BE2C (cell line): ENCODE measurements at places on chromosomes 7 and 10.

- no peak for DNase-seq
These were observed 6.4 kb upstream of the RALA start for GRCh38 chr7:39617005-39617404.

GRCh38 chr10:51029172-51029641 is 45.1 kb upstream of the PRKG1 start:
- no peak for DNase-seq

DNA sequence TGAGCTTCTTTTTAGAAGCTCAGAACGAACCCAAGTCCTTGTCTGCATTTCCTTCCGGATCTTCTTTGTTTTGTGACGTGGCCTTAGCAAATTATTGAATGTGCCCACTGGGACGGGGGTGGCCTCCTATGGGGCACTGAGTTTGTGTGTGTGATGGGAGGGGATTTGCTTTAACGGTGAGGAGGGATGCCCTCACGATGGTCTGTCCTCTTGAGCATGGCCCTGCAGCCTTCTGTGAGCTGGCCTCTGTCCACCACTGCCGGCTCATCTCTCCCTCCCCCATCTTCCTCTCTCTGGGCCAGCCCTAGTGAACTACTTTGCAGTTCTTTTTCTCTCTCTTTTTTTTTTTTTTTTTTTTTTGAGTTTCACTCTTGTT is 62.9 kb upstream of the MKRN1 start:
- no peak for DNase-seq

DNA sequence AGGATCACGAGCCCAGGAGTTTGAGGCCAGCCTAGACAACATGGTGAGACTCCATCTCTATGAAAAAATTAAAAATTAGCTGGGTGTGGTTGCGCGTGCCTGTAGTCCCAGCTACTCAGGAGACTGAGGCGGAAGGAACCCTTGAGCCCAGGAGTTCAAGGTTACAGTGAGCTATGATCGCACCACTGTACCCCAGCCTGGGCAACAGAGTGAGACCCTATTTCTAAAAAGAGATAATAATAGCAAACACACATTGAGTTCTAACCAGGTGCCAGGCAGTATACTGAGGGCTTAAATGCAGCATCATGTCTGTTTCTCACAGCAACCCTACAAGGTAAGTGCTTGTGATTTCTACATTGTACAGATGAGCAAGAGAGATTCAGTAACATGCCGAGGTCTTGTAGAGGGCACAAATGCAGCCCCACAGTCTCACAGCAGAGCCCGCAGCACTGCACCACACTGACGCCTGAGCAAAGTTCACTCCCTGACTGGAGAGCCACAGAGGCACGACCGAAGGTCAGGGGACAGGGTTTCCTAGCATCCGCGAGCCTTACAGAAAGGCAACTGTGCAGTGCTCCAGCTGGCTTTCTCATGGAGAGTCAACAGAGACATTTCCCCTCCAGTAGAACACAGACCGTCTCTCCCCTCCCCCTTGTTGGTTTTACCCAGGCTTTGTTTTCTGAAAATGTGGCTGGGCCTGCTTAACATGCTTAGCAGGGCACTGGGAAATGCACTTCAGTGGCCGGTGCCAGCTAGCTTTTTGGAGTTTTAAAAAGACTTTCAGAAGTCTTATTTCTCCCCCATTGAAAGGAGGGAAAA is 36.5 kb downstream of the PDSS1 start:
- DNase-seq: no peak

GRCh38 chr7:124033095-124033806 is 384 bp upstream of the TMEM229A start:
- peak; percentile 70 for DNase-seq

DNA sequence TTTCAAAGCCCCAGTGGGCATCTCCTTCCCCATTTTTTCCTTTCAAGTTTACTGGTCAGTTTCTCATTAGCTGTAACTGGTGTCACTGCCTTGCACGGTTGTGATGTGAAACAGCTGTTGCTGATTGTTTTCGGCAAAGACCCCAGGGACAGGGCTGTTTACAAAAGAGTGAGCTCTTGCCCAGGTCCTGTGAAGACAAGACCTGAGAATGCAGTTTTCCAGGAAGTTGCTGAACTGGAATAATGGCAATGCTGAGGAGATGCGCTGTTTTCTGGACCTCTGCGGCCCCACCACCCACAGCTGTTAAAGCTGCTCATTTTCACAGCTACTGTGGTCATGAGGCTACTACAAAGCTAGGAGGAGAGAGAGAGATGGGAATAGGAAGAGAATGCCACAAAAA is 116.6 kb upstream of the RSU1 start:
- DNase-seq: no peak

DNA sequence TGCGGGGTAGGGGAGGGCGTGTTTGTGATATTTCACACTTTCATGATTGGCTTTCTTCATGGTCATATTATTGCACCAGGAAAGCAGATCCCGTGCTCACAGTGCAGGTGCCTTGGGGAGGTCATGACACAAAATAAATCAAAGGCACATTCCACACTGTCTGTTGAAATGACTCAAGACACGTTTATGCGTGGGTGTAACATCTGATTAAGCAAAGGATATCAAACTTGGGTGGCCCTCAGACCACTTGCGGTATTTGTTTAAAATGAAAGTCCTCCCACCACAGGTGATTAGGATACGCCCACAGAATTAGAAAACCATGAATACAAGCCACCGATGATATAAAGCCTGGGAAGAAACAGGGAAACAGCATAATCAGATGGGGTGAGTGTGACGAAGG is 51.1 kb downstream of the SVIL start:
- no peak for DNase-seq

GRCh38 chr7:80918399-80918798 is 452 bp downstream of the SEMA3C start:
- DNase-seq: no peak
